NCI-H774 (cell line): ENCODE measurements at places on chromosomes 3 and 15.

DNA sequence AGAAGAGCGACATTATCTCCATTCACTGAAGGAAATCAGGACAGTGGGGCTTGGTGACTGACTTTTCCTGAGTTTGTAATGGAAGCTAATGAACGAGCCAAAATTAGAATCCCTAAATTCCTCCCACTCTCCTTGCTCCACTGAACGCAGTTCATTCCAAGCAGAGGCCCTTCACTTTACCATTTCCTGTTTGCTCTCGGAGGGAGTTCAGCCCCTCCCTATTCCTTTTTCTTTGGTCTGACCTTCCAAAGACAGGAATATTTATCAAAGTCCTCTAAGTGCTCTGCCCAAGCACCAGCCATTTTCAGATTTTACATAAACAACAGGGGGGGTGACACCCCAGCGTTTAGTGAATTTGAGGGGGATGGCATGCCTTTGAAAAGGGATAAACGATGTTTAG lies 24.0 kb upstream of the PTPRG start:
- no peak for DNase-seq

DNA sequence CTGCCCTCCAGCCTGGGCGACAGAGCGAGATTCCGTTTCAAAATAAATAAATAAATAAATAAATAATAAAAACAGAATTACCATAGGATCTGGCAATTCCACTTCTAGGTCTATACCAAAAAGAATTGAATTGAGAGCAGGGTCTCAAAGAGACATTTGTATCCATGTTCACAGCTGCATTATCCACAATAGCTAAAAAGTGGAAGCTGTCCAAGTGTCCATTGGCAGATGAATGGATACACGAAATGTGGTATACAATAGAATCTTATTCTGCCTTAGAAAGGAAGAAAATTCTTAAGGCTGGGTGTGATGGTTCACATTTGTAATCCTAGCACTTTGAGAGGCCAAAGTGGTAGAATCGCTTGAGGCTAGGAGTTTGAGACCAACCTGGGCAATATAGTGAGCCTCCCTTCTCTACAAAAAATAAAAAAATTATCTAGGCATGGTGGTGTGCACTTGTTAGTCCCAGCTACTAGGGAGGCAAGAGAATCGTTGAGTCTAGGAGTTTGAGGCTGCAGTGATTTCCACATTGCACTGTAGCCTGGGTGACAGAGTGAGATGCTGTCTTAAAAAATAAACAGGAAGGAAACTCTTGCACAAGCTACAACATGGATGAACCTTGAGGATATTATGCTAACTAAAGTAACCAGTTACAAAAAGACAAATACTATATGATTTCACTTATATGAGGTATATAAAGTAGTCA lies 24.2 kb downstream of the PFKFB4 start:
- no peak for DNase-seq

DNA sequence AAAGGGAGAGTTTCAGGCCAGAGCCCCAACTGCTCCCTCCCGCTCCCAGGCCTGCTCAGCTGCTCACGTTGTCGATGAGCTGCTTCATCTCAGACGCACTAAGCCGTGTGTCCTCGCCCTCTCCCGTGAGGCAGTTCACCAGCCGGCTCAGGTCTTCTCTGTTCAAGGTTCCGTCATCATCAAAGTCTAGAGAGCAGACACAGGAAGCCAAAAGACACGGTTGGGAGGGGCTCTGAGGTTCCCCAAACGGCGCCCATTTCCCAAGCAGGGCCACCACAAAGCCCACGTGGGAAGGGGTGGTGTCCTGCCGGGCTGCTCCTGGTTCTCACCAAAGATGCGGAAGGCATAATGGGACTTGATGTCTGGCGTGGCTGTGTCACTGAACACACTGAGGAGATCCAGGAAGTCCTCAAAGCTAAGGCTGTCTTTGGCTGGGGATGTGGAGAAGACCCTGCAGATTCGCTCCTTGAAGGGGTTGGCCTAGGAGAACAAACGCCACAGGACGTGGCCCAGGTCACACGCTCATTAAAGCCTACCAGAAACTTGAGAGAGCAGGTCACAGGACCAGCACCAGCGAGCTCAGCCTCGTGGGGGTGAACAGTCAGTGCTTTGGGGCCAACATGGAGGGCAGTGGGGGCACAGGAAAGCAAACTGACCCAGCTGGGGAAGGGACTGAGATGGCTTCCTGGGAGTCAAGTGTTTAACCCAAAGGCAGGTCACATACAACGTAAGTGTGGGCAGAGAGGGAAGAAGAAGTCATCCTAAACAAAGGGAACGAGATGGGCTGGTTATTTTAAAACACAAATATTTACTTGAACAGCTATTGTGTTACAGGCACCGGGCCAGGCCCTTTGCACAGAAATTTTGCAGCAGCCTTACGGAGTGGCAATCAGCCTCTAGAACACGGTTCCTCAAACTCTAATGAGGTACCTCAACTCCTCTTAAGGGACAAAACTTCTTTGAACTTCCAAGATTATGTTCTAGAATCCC lies 2.4 kb downstream of the CIB1 start:
- DNase-seq = no peak

DNA sequence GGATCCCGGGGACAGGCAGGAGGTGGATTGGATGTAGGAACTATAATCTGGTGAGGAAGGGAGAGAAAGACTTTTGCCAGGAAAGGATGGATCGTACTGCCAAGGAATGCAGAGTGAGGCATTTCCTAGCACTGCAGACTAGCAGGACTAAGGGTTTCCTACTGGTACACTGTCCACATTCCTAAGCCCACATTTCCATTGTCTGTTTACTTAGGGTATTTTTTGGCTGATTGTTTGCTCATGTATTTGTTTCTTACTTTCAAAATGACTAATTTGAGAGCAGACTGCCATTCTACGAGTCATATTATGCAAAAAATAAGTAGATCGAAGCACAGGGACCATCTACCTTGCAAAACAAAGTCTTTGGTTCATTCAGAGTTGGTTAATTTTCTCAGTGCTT lies 1029.5 kb upstream of the NR2F2 start:
- no peak for DNase-seq

GRCh38 chr3:47380026-47380600 lies 708 bp upstream of the PTPN23 start:
- DNase-seq = no peak

GRCh38 chr15:58539548-58539947 lies 107.8 kb downstream of the LIPC start:
- no peak for DNase-seq

- no peak for DNase-seq
These were observed 421.8 kb upstream of the TBL1XR1 start for GRCh38 chr3:177618873-177619733.
